ENCODE measurements at places on chromosomes 6 and 20. TPM values are rescaled to one million over a fixed set of nuclear protein-coding genes. Genes with fewer than 3 reads are reported as not detected.

- H3K36me3 ChIP-seq: no peaks in the 10 kb centered on the region
- no peak for DNase-seq
- no peak overlapping the region for H3K4me3 ChIP-seq
- H3K27ac ChIP-seq: peak overlapping the region; percentile 5
- no peaks in the 10 kb centered on the region for H3K4me1 ChIP-seq
These were observed 340.0 kb downstream of the ADGRB3 start for GRCh38 chr6:68975064-68975463.

DNA sequence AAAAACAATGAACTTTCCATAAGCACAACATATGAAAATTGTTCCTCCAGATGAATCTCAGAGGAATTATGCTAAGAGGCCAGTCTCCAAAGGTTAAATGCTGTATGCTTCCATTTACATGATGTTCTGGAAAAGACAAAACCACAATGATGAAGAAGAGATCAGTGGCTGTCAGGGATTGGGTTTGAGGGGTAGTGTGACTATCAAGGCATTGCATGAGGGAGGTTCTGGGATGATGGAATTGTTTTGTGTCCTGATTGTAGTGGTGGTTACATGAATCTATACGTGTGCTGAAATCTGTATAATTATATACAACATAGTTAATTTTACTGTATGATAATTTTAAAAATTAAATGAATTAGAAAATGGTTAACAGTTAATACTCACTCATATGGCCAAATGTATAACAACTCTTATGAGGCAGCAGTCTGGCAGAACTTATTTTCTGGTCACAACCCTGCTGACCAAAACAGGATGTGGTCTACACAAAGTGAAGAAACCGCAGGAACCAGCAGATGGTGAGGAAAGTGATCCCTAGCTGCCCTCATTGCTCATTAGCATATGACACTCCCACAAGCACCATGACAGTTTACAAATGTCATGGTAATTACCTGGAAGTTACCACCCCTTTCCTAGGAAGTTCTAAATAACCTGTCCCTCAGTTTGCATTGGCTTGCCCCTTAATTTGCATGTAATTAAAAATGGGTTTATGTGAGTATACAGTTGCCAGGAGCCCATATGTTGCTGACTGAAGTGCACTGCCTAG, 31.9 kb downstream of the NSFL1C start:
- no peaks in the 10 kb centered on the region for H3K4me1 ChIP-seq
- no peak for DNase-seq
- no peaks in the 10 kb centered on the region for H3K36me3 ChIP-seq
- no peak overlapping the region for H3K27ac ChIP-seq

GRCh38 chr6:121338956-121339355, 4.7 kb upstream of the TBC1D32 start:
- no peak overlapping the region for H3K27ac ChIP-seq
- H3K27me3 ChIP-seq: no peaks in the 10 kb centered on the region
- DNase-seq: no peak

- no peak overlapping the region for H3K27ac ChIP-seq
- no peak for DNase-seq
- no peak overlapping the region for H3K4me3 ChIP-seq
- H3K27me3 ChIP-seq: no peaks in the 10 kb centered on the region
- no peaks in the 10 kb centered on the region for H3K36me3 ChIP-seq
These were observed 25.2 kb upstream of the TENT5A start for GRCh38 chr6:81777586-81778268.

DNA sequence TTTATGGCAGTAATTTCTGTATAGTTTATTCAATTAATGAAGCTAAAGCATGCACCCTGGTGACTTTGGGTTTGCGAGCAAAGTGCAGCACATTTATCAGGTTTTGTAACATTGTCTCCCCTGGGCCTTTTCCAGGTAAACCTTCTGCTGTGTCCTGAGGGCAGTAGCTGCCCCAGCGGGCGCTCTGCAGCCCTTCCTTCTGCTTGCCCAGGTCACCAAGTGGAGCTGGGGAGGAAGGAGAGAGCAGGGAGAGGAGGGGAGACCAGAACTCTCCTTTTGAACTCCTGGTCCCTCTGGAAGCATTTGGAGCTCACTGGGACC, 145.6 kb downstream of the DLL1 start:
- no peaks in the 10 kb centered on the region for H3K27me3 ChIP-seq
- H3K4me3 ChIP-seq: no peak overlapping the region
- no peak overlapping the region for H3K27ac ChIP-seq
- H3K36me3 ChIP-seq: no peaks in the 10 kb centered on the region
- H3K4me1 ChIP-seq: no peaks in the 10 kb centered on the region

DNA sequence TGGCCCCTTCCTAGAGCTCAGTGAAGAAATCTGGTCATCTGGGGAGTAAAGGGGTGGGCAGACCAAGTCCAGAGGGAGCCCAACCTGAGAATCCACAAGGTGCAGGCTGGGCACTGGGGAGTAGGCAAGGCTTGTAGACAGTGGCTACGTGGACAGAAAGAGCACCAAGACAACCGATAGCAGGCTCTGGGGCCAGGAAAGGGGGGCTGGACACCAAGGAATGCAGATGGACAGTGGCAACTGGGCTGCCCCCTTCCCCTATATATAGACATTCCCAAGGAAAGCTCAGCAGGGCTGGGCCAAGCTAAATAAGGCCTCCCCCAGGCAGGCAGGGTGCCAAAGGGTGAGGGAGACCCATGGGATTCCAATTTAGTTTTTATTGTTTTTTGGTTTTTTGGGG, 1.5 kb upstream of the TNNC2 start:
- H3K4me3 ChIP-seq: no peak overlapping the region
- peaks cover 45% of the 10 kb centered on the region for H3K4me1 ChIP-seq
- H3K27ac ChIP-seq: peak overlapping the region; percentile 47
- H3K27me3 ChIP-seq: no peaks in the 10 kb centered on the region
- no peak for DNase-seq

DNA sequence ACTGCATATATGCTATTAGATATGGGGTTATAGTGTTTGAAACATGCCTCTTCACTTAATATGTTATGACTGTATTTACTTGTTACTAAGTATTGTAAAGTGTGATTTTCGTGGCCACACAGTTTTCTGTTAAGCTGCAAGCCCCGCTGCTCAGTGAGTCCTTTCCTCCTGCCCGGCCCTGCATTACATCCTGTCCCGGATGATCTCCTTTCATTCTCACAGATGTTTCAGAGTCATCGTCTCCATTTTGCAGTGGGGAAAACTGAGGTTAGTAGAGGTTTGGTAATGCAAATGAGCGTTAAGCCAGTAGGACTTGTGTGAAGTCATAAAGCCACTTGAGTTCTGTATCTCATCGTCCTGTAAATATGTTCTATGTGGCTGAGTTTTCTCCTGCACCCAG, 155.5 kb downstream of the CFAP61 start:
- H3K36me3 ChIP-seq: no peaks in the 10 kb centered on the region
- peaks cover under 1% of the 10 kb centered on the region for H3K4me1 ChIP-seq
- DNase-seq: no peak
- no peak overlapping the region for H3K4me3 ChIP-seq

- no peak for DNase-seq
- no peak overlapping the region for H3K4me3 ChIP-seq
- H3K4me1 ChIP-seq: no peaks in the 10 kb centered on the region
These were observed 32.5 kb upstream of the MCUR1 start for GRCh38 chr6:13846841-13847240.

- H3K4me3 ChIP-seq: no peak overlapping the region
- H3K36me3 ChIP-seq: no peaks in the 10 kb centered on the region
- H3K4me1 ChIP-seq: no peaks in the 10 kb centered on the region
- DNase-seq: no peak
- no peak overlapping the region for H3K27ac ChIP-seq
- no peaks in the 10 kb centered on the region for H3K27me3 ChIP-seq
These were observed 29.9 kb downstream of the ABHD12 start for GRCh38 chr20:25360631-25361286.

DNA sequence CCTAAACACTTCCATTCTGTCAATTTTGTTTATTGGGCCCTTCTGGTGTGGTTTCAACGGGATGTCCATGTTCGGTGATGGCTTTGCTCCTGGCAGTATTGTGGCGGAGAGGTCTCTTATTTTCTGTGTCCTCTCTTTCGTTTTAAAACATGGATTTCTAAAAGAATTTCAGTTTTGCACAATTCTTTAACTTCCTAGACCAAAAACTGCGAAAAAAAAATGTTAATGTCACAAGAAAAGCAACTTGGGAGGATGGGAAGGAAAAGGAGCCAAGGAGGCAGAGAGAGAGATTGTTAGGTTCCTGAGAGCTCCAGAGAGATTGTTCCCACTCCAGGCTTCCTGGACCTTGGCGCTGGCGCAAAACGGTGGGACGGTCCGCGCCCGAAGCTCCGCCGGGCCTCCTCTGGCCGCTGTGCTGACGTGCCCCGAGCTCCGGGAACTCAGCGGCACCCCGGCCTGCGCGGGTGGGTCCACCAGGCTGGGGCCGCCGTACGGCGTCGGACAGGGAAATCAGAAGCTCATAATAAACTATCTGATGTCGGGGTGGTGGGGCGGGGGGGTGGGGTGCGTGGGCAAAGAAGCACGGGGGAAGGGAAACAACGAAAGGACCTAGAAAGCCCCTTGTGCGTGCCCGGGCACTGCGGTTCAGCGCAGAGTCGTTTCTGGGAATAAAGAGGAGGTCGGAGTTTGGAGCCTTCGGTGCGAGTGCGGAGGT, 951 bp upstream of the OLIG3 start:
- no peak for DNase-seq
- H3K4me1 ChIP-seq: no peaks in the 10 kb centered on the region
- no peak overlapping the region for H3K4me3 ChIP-seq
- H3K27ac ChIP-seq: no peak overlapping the region

- H3K36me3 ChIP-seq: no peaks in the 10 kb centered on the region
- no peak overlapping the region for H3K4me3 ChIP-seq
- no peak overlapping the region for H3K27ac ChIP-seq
- no peak for DNase-seq
These were observed 12.5 kb downstream of the AGPAT4 start for GRCh38 chr6:161261325-161261724.

- H3K27ac ChIP-seq: no peak overlapping the region
- H3K36me3 ChIP-seq: no peaks in the 10 kb centered on the region
- H3K4me3 ChIP-seq: no peak overlapping the region
These were observed 155.3 kb downstream of the EYA4 start for GRCh38 chr6:133396233-133396983.

- no peak overlapping the region for H3K27ac ChIP-seq
- no peaks in the 10 kb centered on the region for H3K27me3 ChIP-seq
- DNase-seq: no peak
- no peaks in the 10 kb centered on the region for H3K36me3 ChIP-seq
- H3K4me1 ChIP-seq: no peaks in the 10 kb centered on the region
- no peak overlapping the region for H3K4me3 ChIP-seq
These were observed 32.8 kb downstream of the APCDD1L start for GRCh38 chr20:58482416-58482815.

- no peak overlapping the region for H3K27ac ChIP-seq
- H3K27me3 ChIP-seq: no peaks in the 10 kb centered on the region
- no peaks in the 10 kb centered on the region for H3K36me3 ChIP-seq
- H3K4me1 ChIP-seq: peaks cover 8% of the 10 kb centered on the region
- no peak overlapping the region for H3K4me3 ChIP-seq
- no peak for DNase-seq
These were observed 71.3 kb downstream of the EFHC1 start for GRCh38 chr6:52491203-52492069.

DNA sequence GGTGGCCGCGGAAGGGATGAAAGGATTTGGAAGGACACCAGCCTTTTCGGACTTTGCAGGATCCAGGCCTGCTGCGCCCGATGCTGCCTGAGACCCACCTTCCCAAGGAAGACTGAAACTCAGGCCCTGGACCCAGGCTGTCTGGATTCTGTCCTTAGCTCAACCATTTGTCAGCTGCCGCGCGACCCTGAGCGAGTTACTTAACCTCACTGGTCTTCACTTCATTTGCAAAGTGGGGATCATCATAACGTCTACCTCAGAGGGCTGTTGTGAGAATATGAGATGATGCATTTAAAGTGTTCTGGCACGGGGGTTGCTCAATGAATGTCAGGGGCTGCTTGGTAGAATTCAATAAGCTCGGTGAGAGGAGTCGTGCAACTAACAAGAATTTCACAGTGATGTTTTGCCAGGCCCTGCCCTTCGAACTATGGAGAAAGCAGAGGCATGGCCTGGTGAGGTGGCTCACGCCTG, 104.2 kb upstream of the PRDM1 start:
- H3K27me3 ChIP-seq: peaks cover 9% of the 10 kb centered on the region
- H3K36me3 ChIP-seq: no peaks in the 10 kb centered on the region
- no peaks in the 10 kb centered on the region for H3K4me1 ChIP-seq

DNA sequence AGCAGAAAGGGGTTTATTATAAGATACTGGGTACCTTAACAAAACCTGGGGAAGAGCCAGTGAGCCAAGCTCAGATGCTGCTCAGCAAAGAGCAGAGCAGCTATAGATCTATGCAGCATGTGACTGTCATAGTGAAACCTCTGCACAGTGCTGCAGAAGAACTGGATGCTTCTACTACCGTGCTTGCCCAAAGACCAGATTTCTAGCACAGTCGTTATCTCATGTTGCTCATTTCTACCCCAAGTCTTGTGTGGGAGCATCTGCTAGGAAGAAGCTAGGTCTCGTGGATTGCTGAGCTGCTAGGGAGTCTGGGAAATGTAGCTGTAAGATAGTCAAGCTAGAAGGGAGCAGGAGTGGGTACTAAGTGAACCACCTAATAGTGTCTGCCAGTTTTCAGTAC, 31.7 kb upstream of the GNRH2 start:
- no peak for DNase-seq
- H3K4me1 ChIP-seq: no peaks in the 10 kb centered on the region
- H3K27me3 ChIP-seq: no peaks in the 10 kb centered on the region

GRCh38 chr6:34235307-34236130, 1.2 kb upstream of the HMGA1 start:
- peak overlapping the region; percentile 88 for H3K27ac ChIP-seq
- no peaks in the 10 kb centered on the region for H3K4me1 ChIP-seq
- H3K36me3 ChIP-seq: no peaks in the 10 kb centered on the region
- H3K27me3 ChIP-seq: no peaks in the 10 kb centered on the region
- H3K4me3 ChIP-seq: peak overlapping the region; percentile 69

GRCh38 chr20:50279988-50280850, 89.6 kb downstream of the CEBPB start:
- DNase-seq: no peak
- H3K4me1 ChIP-seq: peaks cover 53% of the 10 kb centered on the region
- no peak overlapping the region for H3K4me3 ChIP-seq
- peak overlapping the region; percentile 11 for H3K27ac ChIP-seq
- H3K36me3 ChIP-seq: no peaks in the 10 kb centered on the region
- no peaks in the 10 kb centered on the region for H3K27me3 ChIP-seq

DNA sequence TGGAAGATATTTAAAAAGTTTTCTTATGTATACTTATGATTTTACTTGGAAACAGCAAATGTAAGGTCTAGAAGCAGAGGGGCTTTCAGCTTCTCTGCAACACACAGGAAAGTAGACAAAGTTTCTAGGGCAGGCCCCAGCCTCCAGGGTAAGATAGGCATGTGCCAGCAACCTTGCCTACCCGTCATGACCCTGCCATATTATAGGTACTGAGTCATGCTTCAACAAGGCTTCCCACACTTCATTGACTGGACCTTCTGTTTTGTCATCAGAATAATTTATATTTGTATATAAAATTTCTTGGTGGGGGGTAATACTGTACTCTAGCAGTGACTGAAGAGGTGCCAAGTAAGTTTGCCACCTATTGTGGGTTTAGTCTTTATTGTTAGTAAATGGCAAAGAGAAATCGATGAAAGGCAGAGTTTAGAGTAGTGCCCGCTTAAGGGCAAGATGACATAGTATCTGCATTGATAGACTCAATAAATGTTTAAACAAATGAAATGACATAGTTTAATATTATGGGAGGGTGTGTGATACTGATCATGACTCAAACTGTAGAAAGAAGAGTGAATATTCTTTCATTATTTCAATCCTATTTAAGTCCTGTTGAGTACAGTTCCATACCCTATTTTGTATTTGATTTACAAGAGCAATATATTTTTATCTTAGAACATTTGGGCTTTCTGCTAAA, 95.6 kb downstream of the JARID2 start:
- no peak overlapping the region for H3K27ac ChIP-seq
- no peak for DNase-seq
- no peaks in the 10 kb centered on the region for H3K27me3 ChIP-seq
- no peak overlapping the region for H3K4me3 ChIP-seq

The SKIC2 gene
- total RNA-seq: 18.7 TPM

The LIN28B gene
- total RNA-seq: not detected

The CCN6 gene
- not detected for total RNA-seq

The CENPQ gene
- total RNA-seq: 5.3 TPM
